ENCODE measurements at places on chromosomes 2 and 18. TPM values are rescaled to one million over a fixed set of nuclear protein-coding genes. Genes with fewer than 3 reads are reported as not detected.

Gene LGALSL
- total RNA-seq, result 31.5 TPM

DNA sequence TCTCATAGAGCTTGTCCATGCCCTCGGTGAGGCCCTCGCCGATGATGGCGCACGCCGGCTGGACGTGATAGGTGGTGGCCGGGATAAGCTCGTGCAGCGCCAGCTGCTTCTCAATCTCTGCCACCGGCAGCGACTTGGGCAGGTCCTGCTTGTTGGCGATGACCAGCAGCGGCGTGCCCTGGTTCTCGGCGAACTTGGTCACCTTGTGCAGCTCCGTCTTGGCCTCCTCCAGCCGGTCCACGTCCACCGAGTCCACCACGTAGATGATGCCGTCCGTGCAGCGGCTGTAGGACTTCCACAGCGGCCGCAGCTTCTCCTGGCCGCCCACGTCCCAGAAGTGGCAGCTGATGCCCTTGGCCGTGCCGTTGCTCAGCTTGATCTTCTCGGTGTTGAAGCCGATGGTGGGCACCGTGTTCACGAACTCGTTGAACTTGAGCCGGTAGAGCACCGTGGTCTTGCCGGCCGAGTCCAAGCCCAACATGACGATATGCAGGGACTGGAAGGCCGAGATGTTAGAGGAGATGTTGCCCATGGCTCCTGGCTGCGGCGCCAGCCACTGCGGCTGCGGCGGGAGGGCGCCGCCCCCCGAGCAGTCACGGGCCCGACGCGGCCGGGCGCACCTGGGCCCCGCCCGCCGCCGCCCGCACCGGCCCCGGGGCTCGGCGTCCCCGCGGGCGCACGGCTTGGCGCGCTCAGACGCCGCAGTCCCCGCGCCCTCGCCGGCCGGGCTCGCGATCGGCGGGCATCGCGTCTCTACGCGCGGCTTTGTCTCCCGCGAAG, 636 bp downstream of the ARL4C start:
- H3K27ac ChIP-seq, result peak overlapping the region; percentile 81
- no peaks in the 10 kb centered on the region for H3K36me3 ChIP-seq
- peak overlapping the region; percentile 72 for H3K4me3 ChIP-seq
- H3K4me1 ChIP-seq, result peaks cover 24% of the 10 kb centered on the region
- no peaks in the 10 kb centered on the region for H3K27me3 ChIP-seq

GRCh38 chr2:6958616-6959235, 41.5 kb downstream of the RNF144A start:
- no peak overlapping the region for H3K4me3 ChIP-seq
- peaks cover 21% of the 10 kb centered on the region for H3K4me1 ChIP-seq
- no peaks in the 10 kb centered on the region for H3K36me3 ChIP-seq
- no peaks in the 10 kb centered on the region for H3K27me3 ChIP-seq
- no peak overlapping the region for H3K27ac ChIP-seq
- DNase-seq, result no peak

- no peaks in the 10 kb centered on the region for H3K4me1 ChIP-seq
- H3K4me3 ChIP-seq, result no peak overlapping the region
- DNase-seq, result no peak
- no peak overlapping the region for H3K27ac ChIP-seq
These were observed 56.7 kb downstream of the MALT1 start for GRCh38 chr18:58727776-58728500.

DNA sequence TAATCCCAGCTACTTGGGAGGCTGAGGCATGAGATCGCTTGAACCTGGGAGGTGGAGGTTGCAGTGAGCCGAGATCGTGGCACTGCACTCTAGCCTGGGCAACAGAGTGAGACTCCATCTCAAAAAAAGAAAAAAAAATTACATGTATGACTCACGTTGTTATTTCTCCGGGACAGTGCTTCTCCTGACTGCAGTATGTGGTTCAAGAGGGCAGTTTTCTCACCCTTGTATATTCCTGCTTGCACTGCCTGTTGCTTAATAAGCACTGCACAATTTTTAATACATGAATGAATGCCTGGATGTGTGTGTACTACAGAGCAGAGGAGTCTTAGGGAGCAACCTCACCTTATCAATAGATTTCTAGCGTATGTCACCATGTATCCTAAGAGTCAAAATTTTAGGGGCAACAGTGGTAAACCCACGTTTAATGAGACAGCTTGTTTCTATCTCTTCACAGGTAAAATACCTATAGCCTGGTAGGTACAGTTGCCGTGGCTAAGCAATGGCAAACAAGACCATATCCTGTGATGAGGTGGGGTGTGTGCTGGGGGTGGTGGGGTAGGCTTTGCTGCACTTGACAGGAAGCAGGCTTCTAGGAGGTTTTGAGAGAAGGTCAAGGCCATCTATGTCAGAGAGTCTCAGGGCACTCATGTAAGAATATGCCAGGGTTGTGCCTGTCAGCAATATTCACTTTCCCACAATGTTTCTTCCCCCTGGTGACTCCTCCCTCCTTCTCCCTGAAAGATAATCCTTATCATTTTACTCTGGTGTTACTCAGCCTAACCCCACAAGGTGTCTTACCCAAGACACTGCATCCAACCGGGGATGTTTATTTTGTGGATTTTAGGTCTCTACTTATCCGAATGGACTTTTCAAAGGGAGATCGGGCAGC, 36.9 kb upstream of the MEX3C start:
- H3K4me3 ChIP-seq, result no peak overlapping the region
- H3K27me3 ChIP-seq, result no peaks in the 10 kb centered on the region
- H3K36me3 ChIP-seq, result no peaks in the 10 kb centered on the region
- DNase-seq, result no peak

DNA sequence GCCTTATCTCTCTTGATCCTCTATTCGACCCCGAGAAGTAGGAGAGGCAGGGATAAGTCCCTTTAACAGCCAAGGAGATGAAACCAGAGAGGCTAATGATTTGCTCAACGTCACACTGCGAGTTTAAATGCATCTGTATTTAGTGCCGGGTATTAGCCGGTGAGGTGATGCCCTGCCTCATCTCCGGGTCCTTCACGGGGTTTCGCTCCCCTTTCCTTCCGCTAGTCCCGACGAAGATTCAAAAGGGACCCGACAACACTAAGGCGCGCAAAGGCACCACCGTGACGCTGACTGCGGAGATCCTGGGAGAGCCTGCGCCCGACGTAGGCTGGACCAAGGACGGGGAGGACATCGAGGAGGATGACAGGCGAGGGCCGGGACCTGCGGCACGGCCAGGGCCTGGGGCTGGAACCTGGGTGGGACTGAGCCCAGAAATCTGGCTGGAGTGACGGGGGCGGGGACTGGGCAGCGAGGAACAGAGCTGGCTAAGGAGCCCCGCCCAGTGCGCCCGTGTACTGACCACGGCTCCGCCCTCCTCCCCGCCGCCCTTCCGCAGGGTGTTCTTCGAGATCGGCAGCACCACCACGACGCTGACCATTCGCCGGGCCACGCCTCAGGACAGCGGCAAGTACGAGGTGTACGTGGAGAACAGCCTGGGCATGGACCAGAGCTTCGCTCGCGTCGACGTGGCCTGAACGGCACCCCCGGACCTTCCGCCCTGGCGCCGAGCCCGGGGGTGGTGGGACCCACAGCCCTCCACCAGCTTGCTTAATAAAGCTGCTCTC, 1.0 kb upstream of the GMPPA start:
- H3K4me3 ChIP-seq, result peak overlapping the region; percentile 46
- H3K27ac ChIP-seq, result peak overlapping the region; percentile 84
- DNase-seq, result peak; percentile 95
- peaks cover 26% of the 10 kb centered on the region for H3K27me3 ChIP-seq

DNA sequence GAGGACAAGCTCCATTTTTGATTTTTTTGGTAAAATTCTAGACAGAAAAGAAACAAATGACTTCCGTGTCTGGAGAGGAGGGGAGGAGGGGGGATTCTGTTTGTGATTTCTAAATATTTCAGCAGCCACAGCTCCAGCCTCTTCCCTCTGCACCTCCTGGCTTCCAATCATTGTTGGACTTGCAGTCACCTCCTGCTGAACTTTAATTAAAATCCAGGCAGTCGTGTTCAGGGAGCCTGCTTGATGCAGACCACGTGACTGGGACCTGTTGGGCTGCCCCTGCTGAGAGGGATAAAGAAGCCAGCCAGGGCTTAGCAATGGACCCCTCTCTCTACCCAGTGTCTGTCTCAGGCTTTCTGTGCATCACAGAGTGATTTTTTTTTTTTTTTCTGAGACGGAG, 115.1 kb downstream of the SH3BP4 start:
- no peaks in the 10 kb centered on the region for H3K27me3 ChIP-seq
- no peaks in the 10 kb centered on the region for H3K36me3 ChIP-seq
- no peak for DNase-seq
- no peak overlapping the region for H3K4me3 ChIP-seq

DNA sequence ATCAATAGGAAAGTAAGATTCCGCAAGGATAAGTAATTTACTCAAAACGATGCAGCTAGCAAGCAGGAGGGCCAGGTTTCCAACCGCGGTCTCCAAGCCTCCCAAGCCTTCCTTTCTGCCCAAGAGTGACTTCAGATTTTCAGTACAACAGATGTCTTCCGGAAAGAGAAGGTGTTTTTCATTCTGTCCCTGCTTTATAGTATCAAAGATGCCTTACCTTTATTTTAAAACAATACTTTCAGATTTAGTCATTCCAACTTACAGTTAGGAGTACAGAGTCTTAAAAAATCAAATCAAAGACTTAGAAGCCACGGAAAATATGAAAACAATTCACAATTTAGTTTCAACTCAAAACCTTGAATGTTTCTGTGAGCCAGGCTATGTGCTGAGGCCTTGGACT, 43.6 kb downstream of the CYB5A start:
- peaks cover 52% of the 10 kb centered on the region for H3K4me1 ChIP-seq
- no peaks in the 10 kb centered on the region for H3K36me3 ChIP-seq
- H3K4me3 ChIP-seq, result no peak overlapping the region
- H3K27me3 ChIP-seq, result no peaks in the 10 kb centered on the region

- no peaks in the 10 kb centered on the region for H3K4me1 ChIP-seq
- no peak overlapping the region for H3K4me3 ChIP-seq
- no peaks in the 10 kb centered on the region for H3K36me3 ChIP-seq
- H3K27ac ChIP-seq, result no peak overlapping the region
- no peak for DNase-seq
These were observed 281.5 kb downstream of the ICOS start for GRCh38 chr2:204218040-204218439.

- H3K27me3 ChIP-seq, result no peaks in the 10 kb centered on the region
- no peak for DNase-seq
- no peak overlapping the region for H3K4me3 ChIP-seq
- H3K4me1 ChIP-seq, result no peaks in the 10 kb centered on the region
These were observed 14.1 kb downstream of the MC4R start for GRCh38 chr18:60358516-60358915.

DNA sequence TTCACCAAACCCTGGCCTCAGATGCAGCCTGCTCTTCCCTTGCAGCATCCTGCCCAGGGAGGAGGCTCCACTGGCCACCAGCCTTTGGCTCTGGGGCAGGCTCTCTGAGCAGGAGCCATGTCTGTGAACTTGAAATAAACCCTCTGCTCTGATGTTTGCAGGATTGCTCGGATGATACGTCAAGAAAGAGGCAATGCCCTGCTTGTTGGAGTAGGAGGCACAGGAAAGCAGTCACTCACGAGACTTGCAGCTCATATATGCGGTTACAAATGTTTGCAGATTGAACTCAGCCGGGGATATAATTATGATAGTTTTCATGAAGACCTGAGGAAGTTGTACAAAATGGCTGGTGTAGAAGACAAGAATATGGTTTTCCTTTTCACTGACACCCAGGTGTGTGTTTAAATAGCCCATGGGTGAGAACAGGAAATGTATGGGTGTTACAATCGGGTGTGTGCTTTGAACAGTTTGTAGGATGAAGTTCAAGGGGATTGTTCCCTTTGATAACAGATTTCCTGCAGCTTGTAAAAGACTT, 177.9 kb downstream of the DNAH6 start:
- H3K4me1 ChIP-seq, result no peaks in the 10 kb centered on the region
- no peaks in the 10 kb centered on the region for H3K36me3 ChIP-seq
- no peak overlapping the region for H3K27ac ChIP-seq
- DNase-seq, result no peak
- no peak overlapping the region for H3K4me3 ChIP-seq

Gene ALPP
- 59.1 TPM for total RNA-seq

DNA sequence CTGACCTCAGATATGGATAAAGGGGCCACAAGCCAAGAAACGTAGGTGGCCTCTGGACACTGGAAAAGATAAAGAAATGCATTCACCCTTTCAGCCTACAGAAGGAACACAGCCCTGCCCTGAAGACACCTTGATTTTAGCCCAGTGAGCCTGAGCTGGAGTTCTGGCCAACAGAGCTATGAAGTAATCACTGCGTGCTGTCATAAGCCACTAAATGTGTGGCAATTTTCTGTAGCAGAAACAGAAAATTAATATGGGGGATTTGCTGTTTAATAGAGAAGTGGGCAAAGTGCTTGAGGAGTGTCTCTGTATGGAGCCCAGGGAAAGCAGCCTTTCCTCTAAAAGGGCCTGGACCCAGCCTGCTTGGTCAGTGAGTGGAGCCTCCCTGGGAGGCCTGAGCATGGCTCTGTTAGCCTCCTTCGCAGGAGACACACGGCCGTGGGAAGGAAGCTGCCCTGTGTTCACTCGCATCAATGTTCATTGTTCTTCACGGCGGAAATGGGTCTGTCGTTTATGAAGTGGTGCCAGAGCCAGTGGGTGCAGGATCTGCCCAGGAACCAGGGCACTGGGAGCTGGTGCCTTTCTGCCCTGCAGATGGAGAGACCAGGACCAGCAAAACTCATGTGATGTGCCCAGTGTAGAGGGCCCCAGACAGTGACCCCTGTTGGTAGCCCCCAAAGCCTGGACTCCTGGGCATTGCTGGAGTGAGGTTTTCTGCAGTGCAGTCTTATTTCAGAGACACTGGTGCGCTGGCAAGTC, 268.9 kb downstream of the NDUFA10 start:
- H3K27ac ChIP-seq, result no peak overlapping the region
- no peaks in the 10 kb centered on the region for H3K36me3 ChIP-seq
- peaks cover 19% of the 10 kb centered on the region for H3K4me1 ChIP-seq
- DNase-seq, result no peak
- no peaks in the 10 kb centered on the region for H3K27me3 ChIP-seq
- H3K4me3 ChIP-seq, result no peak overlapping the region

- H3K36me3 ChIP-seq, result no peaks in the 10 kb centered on the region
- no peaks in the 10 kb centered on the region for H3K4me1 ChIP-seq
- no peaks in the 10 kb centered on the region for H3K27me3 ChIP-seq
These were observed 174.8 kb downstream of the GALNT13 start for GRCh38 chr2:154046493-154046892.

GRCh38 chr2:168635065-168635577, 167.3 kb upstream of the NOSTRIN start:
- H3K27ac ChIP-seq, result no peak overlapping the region
- peak; percentile 66 for DNase-seq
- H3K36me3 ChIP-seq, result no peaks in the 10 kb centered on the region
- no peak overlapping the region for H3K4me3 ChIP-seq
- no peaks in the 10 kb centered on the region for H3K27me3 ChIP-seq
- peaks cover 21% of the 10 kb centered on the region for H3K4me1 ChIP-seq

Gene CCDC150
- total RNA-seq, result 1.2 TPM

Gene SLC4A5
- total RNA-seq, result 14.4 TPM
